ENCODE measurements at places on chromosomes 4 and X.

GRCh38 chrX:136767104-136767941, 13.4 kb downstream of the ARHGEF6 start:
- DNase-seq = no peak

GRCh38 chr4:97942137-97942536, 201.1 kb downstream of the STPG2 start:
- no peak for DNase-seq

DNA sequence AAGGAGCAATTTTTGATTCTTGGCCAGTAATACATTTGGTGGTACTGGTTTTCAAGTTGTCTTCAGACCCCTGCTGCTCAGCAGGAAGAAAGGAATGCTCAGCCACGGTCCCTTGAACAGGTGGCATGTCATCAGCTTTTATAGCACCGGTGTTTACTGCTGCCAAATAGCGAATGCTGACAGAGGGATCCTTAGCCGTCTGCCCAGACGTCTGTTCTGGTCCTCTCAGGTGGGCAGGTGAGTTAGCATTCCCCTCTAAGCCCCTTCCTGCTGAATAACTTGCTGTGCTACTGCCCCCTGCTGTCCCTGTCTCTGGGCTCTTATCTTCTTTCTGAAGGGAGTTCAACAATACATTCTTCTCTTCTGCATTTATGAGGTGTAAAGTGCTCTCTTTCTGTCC, 28.4 kb downstream of the BOD1L1 start:
- DNase-seq = no peak

GRCh38 chrX:153769865-153770600, 6.0 kb downstream of the PLXNB3 start:
- no peak for DNase-seq

DNA sequence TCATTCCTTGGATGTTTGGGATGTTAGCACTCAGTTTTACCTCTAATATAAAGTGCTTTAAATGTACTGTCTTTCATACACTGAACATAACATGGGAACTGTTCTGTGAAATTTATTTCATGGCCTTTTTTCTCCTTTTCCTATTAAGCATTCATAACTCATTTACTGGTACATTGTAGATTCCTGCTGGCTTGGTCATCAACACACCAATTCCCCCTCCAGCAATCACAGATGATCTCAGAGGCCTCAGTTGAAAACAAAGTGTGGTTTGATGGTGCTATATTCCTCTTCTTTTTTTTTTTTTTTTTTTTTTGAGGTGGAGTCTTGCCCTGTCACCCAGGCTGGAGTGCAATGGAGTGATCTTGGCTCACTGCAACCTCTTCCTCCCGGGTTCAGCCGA, 61.9 kb upstream of the FAM47B start:
- no peak for DNase-seq

- no peak for DNase-seq
Observed at GRCh38 chr4:78543424-78544125, 8.0 kb upstream of the ANXA3 start.

DNA sequence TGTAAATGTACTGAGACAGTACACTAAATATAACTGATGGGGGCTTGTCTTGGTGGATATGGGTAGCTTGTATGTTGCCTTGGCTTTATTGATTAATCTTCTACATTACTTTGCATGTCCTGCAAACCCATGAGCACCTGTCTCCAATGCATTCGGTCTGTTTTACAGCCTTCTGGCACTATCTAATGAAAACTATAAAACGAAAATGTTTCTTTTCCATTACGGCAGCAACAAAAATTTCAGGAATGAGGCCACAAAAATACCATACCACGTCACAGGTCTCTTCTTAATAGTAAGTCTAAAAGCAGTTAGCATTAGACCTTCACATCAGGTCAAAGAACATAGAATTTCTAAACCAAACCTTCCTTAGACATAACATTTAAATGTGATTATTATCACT, 49.8 kb downstream of the EDNRA start:
- DNase-seq = no peak

- DNase-seq = no peak
Observed at GRCh38 chr4:122046255-122046654, 94.4 kb upstream of the TRPC3 start.

GRCh38 chr4:108301545-108302251, 133.0 kb upstream of the LEF1 start:
- DNase-seq = no peak

DNA sequence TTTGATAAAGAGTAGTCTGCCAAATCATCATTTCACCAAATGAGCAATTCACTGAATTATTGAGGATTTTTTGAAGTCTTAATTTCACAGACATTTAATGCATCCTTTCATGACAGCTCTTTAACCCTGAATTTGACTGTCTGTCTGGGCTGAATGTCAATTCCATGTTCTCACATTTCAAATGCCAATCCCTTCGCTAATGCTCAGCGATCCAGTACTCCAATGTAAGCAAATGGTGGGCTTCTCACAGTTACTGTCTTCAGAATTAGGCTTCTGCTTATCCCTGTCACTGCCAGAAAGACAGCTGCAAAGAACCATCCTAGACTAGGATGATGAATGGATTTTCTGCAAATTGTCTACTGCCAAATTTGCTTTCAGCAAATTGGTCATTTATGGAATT, 36.2 kb upstream of the USP38 start:
- DNase-seq = no peak

GRCh38 chrX:133550665-133551485, 135.6 kb upstream of the GPC4 start:
- DNase-seq = no peak

DNA sequence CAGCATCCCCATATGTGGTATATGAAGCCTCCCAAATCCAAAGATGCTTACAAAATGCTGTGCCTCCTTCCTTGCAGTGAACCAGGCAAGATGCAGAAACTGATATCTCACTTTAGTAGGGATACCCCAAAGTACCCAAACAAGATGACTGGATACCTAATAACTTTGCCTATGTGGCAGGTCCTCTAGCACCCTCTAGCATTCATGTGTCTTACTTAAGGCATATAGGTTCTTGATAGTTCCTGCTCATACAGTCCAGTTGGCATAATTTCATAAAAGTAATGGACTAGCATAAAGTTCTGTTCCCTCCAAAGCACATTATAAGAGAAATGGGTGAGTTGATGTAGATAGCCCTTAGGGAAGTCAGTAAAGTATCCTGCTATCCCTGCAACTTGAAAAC, 36.8 kb upstream of the SPP1 start:
- no peak for DNase-seq

- no peak for DNase-seq
Observed at GRCh38 chr4:163350672-163351071, 7.0 kb downstream of the NPY5R start.

DNA sequence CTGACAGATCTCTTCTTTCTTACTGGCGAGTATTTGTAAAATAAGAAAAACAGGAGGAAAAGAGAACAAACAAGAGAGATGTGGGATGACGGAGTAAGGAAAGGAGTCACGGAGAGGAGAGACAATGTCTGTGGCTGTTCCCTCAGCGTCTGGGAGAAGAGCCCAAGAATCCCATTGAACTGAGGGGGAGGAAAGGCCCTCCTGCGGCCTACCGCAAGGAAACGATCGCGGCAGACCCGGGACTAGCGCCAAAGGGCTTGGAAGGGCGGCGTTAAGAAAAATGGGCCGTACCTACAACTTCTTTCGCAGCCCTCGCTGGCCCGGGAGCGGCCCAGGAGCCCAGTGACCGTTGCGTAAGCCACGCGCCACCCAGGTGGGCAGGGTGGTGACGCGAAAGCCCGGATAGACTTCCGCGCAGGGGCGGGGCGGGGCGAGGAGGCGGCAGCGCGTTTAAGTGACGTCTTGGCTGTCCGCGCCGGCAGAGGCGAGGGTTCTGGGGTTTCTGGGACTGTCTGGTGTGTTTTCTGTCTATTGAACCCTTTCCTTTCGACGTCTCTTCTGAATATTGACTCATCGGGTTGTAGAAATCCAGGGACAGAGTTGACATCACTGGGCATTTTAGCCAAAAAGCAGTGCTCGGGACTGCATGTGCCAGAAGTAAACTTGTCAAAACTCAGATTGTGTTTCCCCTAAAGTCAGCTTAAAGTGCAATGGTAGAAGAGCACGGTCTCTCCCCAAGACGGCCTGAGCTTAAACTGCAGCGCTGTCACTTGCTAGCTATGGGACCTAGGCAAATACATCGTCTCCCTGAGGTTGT, at the start of gene SLC9B1:
TSS of gene SLC9B1 (minus strand) at position 398 of the 817 bp plus-strand sequence. CDS start 27,994 bp downstream, outside the sequence.
- peak; percentile 88 for DNase-seq

DNA sequence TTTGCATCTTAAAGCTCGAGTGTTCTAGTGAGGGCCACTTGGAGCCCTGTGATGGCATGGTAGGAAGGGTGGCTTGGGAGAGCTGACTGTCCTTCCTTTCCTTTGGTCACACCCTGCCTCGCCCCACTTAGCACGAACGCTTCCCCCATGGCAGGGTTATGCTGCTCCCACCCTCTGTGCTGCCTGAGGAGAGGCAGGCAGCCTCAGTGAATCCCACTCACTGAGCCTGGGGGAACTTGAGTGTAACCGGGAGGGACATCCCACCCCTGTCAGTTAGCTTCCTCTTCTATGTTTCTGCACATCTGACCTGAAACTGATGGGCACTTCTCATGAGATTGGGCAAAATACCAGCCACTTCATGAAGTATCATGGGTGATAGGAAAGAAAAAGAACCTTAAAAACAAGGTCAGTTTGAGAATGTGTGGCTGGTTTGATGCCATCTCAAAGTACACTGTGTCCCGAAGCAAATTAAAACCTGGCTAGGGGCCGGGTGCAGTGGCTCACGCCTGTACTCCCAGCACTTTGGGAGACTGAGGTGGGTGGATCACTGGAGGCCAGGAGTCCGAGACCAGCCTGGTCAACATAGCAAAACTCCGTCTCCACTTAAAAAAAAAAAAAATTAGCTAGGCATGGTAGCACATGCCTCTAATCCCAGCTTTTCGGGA, 10.1 kb downstream of the TKTL1 start:
- no peak for DNase-seq

GRCh38 chr4:142875117-142875516, 29.0 kb upstream of the INPP4B start:
- DNase-seq = no peak

DNA sequence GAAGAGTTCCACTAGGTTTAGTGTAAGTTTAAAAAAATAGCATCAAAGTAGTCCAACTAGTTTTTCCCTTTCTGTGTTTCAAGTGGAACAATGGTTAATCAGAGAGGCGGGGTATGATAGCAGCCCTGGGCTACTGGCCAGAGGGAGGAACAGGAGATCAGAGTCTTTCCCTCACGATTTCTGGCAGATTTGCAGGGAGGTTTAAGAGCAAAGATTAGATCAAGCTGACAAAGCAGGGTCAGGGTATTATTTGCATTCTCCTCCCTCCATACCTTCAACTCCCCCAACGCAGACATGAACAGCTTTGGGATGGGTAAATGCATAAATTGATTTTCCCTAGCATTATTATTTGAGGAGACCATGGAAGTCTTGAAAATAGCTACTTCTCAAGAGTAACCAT, 277.6 kb upstream of the DIAPH2 start:
- DNase-seq = no peak

GRCh38 chr4:173214231-173214630, 45.6 kb downstream of the GALNT7 start:
- DNase-seq = no peak

DNA sequence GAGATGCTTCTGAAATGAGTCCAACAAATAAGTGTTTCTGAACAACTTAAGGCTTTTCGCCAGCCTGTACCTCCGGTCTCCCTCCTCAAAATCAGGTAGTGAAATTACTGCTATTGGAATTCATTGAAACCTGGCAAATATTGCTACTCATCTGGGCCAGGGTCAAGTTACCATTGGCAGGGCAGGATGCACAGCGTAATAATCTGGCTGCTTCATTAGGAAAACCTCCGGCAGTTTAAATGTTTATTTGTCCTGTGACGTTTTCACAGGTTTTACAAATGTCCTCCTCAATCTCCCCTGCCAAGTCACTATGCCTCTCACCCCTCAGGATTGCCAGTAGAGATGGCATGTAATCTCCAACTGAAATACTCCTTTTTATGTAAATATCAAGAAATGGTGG, 92.6 kb upstream of the KDR start:
- no peak for DNase-seq

DNA sequence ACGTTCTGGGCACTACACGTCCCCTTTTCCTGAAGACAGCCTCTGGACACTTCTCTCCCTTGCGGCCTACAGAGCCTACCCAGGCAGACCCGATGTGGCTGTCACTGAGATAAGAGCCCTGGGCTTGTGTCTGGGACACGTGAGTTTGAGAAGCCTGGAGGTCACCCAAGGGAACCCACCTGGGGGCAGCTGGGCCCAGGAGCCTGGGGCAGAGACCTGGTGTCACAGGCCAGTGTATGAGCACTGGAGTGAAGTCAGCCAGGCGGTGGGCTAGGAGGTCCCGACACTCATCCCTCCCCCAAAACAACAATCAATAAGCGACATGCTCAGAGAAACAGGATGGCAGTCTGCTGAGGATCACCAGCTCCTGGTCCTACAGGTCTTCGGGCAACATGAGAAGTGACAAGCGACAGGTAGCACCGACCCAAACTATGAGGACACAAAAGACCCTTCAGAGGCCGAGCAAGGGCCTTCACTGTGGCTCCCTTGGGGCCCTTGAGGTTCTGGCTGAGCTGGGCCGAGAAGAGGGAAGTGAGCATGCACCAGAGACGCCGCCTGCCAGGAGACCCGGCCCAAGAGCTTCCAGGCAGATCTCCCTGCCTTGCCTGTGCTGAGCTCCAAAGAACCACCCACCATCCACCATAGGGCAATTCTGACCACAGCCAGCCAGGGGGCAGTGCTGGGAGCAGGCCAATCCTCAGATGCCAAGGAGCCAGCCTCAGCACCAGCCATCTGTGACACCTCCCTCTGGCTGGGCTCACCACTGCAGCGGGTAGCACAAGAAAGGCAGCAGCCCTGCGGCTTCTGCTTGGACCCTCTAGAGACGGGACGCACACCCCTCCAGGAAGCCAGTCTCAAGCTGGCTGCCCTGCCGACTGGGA, 11.0 kb upstream of the DUSP9 start:
- DNase-seq = no peak

DNA sequence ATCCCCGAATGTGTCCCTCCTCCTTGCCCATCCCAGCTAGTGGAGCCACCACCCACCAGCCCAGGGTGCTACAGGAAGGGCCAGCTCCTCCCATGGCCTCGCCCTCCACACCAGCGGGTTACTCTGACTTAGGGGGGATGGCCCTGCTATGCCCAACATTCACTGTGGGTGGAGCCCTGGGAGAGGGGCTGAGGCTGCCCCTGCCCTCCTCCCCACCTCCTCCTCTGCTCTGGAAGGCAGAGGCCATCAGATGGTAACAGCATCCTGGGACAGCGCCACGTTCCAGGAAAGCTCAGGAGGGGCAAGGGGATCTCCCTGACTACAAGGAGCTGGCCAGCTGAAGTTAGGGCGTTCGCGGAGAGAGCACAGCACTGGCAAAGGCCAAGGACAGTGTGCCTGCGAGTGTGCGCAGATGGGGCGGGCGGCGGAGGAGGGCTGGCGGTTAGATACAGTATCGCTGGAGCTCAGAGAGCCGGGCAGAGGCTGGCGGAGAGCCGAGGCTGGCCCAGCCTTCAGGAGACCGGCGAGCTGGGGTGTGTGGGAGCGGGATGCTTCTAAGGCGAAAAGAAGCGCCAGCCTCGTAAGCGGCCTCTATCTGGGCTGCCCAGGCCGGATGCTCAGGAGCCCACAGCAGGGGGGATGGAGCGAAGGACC, 1.5 kb downstream of the JAKMIP1 start:
- no peak for DNase-seq

GRCh38 chrX:82695066-82695465, 813.0 kb upstream of the POU3F4 start:
- DNase-seq = no peak

GRCh38 chrX:71622576-71623450, 4.5 kb upstream of the CXCR3 start:
- DNase-seq = peak; percentile 42

Measured in activated naive CD8-positive, alpha-beta T cell treated with anti-CD3 and anti-CD28 coated beads, Interleukin-2, amount 50 U/mL, for 16 hours (primary cell).